ENCODE measurements at places on chromosomes 7 and 10. TPM values are rescaled to one million over a fixed set of nuclear protein-coding genes. Genes with fewer than 3 reads are reported as not detected.

DNA sequence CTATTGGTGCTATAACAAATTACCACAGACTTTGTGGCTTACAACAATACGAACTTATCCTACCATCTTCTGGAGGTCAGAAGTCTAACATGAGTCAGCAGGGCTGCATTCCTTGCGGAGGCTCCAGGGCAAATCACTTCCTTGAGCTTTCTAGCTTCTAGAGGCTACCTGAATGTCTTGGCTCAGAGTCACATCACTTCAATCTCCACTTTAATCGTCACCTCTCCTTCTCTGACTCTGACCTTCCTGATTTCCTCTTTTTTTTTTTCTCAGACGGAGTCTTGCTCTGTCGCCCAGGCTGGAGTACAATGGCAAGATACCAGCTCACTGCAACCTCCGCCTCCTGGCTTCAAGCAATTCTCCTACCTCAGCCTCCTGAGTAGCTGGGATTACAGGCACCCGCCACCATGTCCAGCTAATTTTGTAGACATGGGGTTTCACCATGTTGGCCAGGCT is 44.6 kb upstream of the ANAPC16 start:
- H3K27me3 ChIP-seq, result no peaks in the 10 kb centered on the region
- no peak overlapping the region for H3K27ac ChIP-seq
- DNase-seq, result peak; percentile 49
- peaks cover 16% of the 10 kb centered on the region for H3K36me3 ChIP-seq
- no peak overlapping the region for H3K4me3 ChIP-seq
- H3K4me1 ChIP-seq, result peaks cover 13% of the 10 kb centered on the region

GRCh38 chr7:90334193-90334843 is 12.2 kb upstream of the GTPBP10 start:
- H3K27me3 ChIP-seq, result peaks cover 9% of the 10 kb centered on the region
- H3K4me3 ChIP-seq, result no peak overlapping the region
- no peaks in the 10 kb centered on the region for H3K4me1 ChIP-seq
- H3K36me3 ChIP-seq, result no peaks in the 10 kb centered on the region
- H3K27ac ChIP-seq, result no peak overlapping the region

DNA sequence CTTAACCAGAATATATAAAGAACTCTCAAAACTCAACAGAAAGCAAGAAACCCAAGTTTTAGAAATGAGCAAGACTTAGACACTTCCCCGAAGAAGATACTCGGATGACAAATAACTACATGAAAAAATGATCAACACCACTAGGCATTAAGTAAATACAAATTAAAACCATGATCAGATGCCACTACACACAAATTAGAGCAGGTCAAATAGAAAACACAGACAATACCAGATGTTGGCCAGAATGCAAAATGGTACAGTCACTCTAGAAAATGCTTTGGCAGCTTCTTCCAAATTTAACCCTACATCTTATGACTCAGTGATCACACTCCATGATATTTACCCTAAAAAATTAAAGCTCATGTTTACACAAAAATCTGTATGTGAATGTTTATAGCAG is 18.4 kb downstream of the TMEM176A start:
- no peaks in the 10 kb centered on the region for H3K4me1 ChIP-seq
- DNase-seq, result no peak

The AHR gene
- 30.7 TPM for total RNA-seq

The SPDYE1 gene
- total RNA-seq, result not detected

- no peaks in the 10 kb centered on the region for H3K36me3 ChIP-seq
- H3K27ac ChIP-seq, result no peak overlapping the region
- no peak for DNase-seq
- no peaks in the 10 kb centered on the region for H3K27me3 ChIP-seq
- H3K4me3 ChIP-seq, result no peak overlapping the region
Measured at GRCh38 chr7:157866336-157866924, 529.6 kb downstream of the DNAJB6 start.

DNA sequence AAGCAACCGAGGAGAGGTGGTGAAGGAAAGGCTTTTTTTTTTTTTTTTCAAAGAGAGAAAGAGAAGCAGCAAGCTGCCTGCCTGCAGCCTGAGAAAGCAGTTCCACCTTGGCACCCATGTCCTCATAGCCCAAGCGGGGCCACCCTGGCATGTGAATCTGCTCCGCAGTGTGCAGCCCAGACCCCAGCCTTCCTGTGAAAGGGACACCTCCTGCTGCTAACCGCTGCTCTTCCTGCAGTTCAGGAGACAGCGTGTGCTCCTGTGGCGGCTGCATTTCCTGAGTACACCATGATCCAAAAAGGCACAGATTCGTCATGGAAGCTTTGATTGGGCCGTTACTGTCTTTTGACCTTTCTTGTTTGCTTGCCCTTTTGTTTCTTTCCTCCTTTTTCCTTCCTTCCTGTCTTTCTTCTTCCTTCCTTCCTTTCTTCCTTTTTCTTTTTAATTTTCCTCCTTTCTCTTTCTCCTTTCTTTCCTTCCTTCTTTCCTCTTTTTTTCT is 38.1 kb downstream of the IKZF1 start:
- peaks cover 64% of the 10 kb centered on the region for H3K36me3 ChIP-seq
- no peaks in the 10 kb centered on the region for H3K27me3 ChIP-seq
- DNase-seq, result peak; percentile 86
- no peak overlapping the region for H3K27ac ChIP-seq
